ENCODE measurements at places on chromosomes 11 and 22.

DNA sequence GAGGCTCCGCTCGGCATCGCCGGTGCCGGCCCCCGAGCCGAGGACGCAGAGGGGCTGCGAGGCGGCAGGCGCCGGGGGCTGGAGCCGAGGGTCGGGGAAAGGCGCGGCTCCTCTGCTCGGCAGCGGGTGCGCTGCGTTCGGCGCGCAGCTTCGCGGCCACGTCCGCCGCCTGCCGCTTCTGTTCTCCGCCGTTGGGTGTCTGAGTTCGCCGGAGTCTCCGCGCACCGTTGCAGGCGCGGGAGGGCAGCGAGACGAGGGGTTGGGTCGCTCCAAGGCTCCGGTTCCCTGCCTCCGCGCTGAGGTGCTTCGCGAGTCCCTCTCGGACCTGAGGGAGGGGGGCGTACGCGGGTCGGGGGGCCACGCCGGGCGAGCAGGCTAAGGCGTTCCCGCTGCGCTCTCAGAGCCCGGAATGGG is 347 bp downstream of the MN1 start:
- peak; percentile 70 for DNase-seq

GRCh38 chr22:45302751-45303150 is 7.0 kb upstream of the FAM118A start:
- no peak for DNase-seq

DNA sequence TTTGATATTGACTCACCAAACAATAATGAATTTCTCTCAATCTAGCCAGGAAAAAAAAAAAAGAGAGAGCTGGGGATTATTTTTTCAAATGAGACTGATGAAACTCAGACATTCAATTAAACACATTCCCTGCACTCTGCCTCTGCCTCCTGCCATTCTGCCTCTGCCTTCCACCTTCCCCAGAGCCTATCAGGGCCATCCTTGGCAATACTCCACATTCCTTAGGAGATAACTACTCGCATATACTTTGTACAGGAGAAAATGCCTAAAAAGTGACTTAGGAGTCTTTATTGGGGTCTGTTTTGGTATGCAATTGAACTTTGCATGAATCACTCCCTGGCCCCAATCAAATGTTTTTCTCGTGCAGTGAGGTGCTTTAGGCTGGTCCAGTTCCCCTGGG is 246.6 kb upstream of the PLET1 start:
- DNase-seq: no peak

GRCh38 chr22:35054064-35054463 is 11.9 kb upstream of the ISX start:
- DNase-seq: no peak

DNA sequence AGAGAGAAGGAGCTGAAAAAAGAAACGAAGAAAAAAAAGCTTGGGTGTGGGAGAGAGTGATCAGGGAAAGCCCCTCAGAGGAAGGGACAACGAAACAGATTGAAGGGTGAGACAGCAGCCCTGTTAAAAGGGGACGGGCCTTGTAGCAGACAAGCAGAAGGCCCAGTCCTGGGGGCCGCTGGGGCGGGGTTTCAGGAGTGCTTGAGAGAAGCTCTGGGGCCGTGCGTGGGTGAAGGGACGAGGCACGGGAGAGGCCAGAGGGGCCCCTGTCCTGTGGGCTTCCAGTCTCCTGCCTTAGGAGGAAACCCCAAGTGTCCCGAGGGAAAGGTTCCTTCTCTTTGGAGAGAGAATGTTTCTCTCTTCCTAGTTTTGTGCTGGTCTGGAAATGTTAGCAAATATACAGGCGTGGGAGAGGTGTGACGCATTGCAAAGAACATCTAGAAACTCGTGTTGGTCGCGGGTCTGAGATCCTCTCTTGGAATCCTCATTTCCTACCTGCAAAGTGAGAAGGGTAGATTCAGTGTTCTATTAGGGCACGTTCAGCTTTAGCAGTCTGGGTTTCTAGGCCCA is 28.6 kb downstream of the ADAMTS15 start:
- DNase-seq: no peak

DNA sequence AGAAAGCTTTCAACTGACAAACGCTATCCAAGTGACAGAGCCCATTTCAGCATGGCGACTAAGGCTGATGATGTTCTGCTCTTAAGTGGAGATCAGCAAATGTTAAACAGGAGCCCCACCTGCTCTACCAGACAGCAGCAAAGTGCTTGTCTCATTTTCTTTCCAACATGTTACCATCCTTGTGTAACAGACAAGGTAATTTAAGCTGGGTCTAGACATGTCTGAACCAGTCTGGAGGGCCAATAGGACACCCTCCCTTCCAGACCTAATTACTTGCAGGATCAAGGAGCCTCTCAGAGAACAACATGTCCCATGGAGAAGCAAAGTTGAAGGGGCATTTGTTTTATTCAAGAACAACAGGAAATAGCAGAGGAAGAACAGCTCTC is 3.9 kb upstream of the LMO2 start:
- no peak for DNase-seq

DNA sequence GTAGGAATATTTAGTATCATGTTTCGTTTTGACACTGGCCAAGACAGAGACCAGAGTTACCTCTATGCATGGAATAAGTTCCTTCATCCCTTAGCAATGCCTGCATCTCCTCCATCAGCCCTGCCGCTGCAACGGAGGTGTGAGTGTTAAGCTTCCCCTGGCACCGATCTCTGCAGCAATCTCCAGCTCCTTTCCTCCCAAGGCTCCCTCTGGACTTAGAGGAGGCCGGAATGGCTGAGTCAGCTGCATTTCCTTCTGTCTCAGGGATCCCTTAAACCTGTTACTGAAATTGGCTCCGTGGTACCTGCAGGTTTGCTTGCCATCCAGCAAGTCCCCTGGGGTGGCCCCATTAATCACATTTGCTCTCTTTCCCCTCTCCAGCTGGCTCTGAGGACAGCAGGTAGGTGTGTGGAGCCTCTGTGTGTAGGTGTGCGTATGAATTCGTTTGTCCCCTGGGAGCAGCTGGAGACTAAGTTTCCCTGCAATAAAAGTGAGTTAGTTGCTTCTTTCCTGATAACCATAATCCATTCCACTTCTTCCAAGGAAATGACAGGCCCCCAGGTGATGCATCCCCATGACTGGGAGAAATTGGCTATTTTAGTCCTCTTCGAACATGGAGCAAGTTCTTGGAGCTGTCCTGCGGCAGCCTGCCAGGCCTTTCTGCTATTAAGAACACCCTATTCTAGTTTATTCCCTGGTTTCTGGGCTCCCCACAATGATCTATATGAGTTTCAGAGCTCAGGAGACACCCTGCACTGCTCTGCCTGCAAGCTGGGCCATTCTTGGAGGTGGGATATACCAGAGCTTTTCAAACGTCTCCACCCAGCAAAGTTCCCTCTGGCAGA is 457.2 kb upstream of the CADM1 start:
- no peak for DNase-seq

GRCh38 chr22:37994049-37994448 is 9.7 kb upstream of the SOX10 start:
- DNase-seq: no peak

GRCh38 chr11:134761926-134762247 is 349.8 kb upstream of the B3GAT1 start:
- peak; percentile 20 for DNase-seq

GRCh38 chr11:64355078-64355940 is 3.7 kb upstream of the RPS6KA4 start:
- DNase-seq: peak; percentile 79

- DNase-seq: no peak
Observed at GRCh38 chr11:131802440-131803115, 432.2 kb downstream of the NTM start.

- no peak for DNase-seq
Observed at GRCh38 chr11:118238929-118239328, 13.2 kb downstream of the MPZL3 start.

GRCh38 chr22:27108425-27109114 is 451.2 kb downstream of the MIAT start:
- no peak for DNase-seq

DNA sequence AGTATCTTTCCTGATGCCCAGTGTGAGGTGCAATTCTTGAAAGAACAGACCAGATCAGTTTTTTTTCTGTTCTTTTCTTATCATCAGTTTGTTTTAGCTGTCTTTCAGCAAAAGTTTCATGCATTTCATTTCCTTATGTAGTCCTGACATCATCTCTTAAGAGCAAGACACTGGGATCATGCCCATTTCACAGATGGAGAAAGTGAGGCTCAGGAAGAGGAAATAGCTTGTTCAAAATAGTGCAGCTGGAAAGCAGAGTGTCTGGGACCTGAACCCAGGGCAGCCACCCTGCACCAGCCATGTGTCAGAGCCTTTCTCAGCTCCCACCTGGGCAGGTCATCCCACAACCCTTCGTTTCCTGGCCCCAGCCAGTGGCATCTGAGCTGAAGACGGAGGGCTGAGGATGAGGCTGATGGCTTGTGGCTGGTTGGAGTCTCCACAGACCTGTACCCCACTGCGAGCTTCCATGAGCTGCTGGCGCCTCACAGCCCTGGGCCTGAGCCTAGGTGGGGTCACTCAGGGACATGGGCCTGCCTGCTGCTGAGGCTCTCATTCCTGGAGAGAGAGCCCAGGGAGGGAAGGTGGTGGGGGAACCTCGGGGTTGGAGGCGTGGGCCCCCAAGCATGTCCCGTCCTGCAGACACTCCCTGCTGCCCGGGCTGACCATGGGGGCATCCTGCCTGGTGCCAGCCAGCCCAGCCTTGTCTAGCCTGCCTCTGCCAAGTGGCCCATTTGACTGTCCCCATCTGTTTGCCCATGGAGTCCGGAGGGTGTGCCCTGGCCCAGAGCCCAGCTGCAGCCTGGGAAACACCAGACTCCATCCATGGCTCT is 61.8 kb downstream of the SMIM38 start:
- DNase-seq: peak; percentile 36

DNA sequence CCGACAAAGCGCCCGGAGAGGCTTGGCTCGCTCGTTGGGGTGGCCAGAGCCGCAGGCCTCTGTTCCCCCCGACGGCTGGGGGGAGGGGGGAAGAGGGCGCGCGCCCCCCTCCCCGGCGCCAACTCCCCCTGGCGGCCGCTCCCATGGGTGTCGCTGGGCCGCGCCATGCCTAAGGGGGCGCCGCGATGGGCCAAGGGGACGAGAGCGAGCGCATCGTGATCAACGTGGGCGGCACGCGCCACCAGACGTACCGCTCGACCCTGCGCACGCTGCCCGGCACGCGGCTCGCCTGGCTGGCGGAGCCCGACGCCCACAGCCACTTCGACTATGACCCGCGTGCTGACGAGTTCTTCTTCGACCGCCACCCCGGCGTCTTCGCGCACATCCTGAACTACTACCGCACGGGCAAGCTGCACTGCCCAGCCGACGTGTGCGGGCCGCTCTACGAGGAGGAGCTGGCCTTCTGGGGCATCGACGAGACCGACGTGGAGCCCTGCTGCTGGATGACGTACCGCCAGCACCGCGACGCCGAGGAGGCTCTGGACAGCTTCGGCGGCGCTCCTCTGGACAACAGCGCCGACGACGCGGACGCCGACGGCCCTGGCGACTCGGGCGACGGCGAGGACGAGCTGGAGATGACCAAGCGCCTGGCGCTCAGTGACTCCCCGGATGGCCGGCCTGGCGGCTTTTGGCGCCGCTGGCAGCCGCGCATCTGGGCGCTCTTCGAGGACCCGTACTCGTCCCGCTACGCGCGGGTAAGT is 1.4 kb downstream of the KCNC1 start:
- DNase-seq: no peak

GRCh38 chr11:74388678-74389327 is 9.4 kb downstream of the PGM2L1 start:
- DNase-seq: no peak

- DNase-seq: no peak
Observed at GRCh38 chr11:44729713-44730112, 3.0 kb downstream of the TSPAN18 start.

DNA sequence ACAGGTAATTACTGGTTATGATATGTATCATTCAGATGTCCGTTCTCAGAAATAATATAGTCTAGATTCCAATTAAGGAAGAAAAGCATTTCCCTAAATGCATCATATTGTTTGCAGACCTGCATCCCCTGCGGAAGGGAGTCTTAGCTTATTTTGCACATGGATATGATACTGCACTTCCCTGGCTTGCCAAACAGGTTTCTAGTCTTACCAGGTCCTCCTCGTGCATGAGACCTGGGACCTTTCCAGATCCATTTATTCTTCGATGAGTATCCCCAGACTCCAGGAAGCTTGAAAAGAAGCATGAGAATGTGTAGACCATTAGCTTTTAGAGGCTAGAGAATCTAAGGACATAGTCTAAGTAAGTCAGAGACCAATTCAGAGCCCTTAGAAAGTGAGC is 30.6 kb downstream of the CYB5R2 start:
- DNase-seq: no peak

DNA sequence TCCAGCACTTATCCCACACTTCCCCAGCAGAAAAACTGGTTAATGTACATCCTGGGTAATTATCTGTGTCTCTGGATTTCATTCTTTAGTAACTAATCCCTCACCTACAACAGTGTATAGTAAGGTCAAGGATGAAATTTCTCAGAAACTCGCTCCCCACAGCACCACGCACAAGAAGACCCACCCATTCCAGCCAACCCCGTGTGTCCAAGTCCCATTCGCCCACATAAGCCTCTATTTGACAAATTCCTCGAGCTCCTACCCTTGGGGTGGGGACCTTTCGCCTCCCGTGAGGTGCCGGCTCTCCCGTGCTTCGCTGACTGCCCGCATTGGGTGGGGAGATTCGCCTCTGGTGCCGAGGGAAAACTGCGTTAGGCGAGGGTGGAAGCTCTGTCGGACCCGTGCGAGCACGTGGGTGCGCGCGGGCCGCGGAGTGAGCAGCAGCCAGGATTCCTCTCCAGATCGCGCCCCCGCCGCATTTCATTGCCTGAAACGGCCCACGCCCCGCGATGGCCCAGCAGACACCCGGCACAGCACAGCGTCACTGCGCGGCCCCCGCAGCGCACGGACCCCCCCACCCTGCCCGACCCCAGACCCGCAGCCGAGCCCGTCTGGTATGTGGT is 866 bp downstream of the EXPH5 start:
- peak; percentile 71 for DNase-seq

- DNase-seq: no peak
Observed at GRCh38 chr11:65906602-65907001, 6.4 kb upstream of the FOSL1 start.
